ENCODE measurements at places on chromosomes 12 and 14.

DNA sequence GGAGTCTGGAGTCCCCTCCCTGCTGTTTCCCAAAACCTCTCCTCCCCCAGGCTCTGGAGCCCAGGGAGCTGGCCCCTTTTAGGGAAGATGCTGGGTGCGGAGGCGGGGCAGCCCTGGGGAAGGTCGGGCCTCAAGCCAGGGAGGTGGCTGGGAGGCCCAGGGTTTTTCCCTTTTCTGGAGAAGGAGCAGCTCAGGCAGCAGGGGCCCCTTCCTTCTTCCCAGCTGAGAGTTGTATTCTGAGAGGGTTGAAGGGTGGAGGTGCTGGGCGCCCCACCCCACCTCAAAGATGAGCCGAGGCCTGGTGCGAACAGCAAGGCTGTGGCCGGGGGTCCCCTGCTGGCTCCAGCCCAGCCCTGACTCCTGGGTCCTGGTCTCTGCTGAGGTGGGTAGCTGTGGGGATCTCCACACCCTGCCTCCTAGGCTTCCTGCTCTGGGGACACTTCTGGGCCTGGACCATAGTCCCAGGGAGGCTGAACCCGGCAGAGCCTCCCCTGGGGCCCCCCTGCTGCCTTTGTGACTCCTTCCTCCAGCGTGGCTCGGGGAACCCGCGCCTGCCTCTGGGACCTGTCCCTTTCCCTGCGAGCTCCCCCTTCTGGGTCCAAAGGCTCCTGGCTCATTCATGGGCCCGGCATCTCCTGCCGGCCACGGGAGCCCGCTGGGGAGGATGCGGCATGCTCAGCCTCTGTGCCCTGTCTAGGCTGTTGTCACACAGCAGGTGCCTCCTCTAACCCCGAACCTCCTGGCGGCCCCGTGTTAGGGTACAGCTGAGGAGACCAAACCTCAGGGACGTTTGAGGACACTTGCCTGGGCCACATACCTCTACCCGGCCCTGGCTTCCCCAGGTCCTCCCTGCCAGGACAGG is 4.4 kb downstream of the TRMT61A start:
- DNase-seq: no peak

GRCh38 chr14:75864352-75864751 is 117.4 kb downstream of the TGFB3 start:
- no peak for DNase-seq

DNA sequence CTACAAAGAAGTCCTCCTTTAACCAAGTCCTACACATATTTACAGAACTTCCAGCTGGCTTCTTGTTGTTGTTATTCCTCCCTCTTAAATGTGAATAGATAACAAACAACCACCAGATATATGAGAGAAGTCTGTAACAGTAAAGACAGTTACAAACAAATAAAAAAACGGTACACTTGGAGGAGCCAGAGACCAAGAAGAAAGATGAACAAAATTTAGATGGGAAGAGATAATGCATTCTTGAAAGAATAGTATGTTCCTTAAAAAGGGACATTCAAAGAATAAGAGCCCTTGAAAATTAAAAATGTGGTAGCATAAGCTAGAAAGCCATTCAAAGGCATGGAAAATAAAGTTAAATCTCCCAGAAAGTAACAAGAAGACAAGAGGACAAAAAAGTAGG is 25.9 kb downstream of the SLCO1A2 start:
- DNase-seq: no peak

DNA sequence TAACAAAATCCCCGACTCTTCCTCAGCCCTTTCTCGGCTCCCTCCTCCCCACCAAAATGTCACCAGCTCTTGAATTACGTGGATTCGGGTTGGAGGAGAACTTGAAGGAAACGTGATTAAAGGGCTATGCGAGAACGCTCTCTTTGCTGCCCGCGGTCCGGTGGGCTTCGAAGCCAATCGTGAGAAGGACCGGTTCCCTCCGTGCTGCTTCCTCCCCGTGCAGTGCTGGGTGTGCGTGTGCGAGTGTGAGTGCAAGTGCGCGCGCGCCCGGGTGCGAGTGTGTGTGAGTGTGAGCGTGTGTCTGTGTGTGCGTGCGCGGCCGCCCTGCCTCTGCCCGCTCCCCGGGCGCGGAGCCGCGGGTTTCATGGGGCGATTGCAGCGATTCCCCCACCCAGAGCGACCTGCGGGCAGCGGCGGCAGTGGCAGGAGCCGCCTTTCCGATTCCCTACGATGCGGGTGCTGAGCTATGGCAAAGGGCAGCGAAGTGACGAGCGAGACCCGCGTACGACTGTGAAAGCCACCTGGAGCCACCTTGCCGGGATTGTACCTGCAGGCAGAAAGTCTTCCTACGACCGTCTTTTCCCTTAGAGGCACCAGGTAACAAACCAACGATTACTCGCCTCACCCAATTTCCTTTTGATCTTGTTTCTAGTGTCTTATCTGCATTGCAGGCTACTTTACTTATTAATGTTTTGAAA is 1.4 kb downstream of the LRFN5 start:
- DNase-seq: no peak

GRCh38 chr14:52852810-52853521 is 61.6 kb upstream of the GNPNAT1 start:
- DNase-seq: peak; percentile 50

GRCh38 chr12:104494137-104494792 is 37.5 kb downstream of the CHST11 start:
- DNase-seq: peak; percentile 44

Data from hematopoietic multipotent progenitor cell treated with erythropoietin and hydrocortisone succinate and interleukin-3 and kit ligand, for 6 days (in vitro differentiated cells).